CD4-positive, alpha-beta memory T cell (primary cell): ENCODE measurements at places on chromosomes 4 and X. TPM values are rescaled to one million over a fixed set of nuclear protein-coding genes. Genes with fewer than 3 reads are reported as not detected.
A peak's percentile ranks its signal among the peaks of the same experiment; 100 is the strongest.

DNA sequence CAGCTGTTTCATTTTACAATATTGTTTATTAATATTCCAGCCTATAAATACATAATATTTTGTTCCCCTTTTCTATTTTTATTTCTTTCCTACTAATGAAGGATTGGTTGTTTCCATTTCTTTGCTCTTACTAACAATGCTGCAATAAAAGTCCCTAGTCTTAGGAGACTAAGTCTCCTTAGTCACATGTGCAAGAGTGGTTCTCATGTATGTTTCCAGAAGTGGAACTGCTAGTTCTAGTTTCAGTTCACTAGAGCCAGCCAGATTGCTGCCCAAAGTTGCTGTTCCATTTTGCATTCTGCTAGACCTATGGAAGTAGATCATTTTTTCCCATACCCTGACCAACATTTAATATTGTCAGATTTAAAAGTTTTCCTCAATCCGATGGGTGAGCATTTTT lies 44.3 kb downstream of the CNGA1 start:
- no peak for DNase-seq

DNA sequence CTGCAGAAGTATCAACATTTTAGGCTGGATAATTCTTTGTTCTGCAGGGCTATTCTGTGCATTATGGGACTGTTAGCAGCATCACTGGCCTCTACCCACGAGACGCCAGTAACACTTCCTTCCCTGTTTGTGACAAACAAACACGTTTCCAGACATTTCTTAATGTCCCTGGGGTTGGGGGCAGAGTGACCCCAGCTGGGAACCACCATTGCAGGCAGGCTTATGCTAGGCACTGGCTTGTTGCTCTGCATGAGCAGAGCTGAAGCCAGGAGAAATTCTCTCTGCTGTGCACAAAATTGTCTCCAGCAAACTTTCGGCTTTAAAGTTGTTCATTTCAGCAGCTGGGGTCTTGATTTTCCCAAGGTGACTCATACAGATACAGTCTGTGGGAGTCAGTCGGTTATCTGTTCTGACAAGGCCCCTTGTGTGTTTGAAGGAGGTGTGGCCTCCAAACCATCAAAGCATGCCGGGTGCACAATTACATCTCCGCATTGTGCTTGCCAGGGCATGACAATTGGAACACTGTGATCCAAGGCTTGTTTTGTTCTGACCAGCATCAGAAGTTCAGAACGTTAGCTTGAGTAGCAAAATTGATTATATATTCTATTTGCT lies 156.4 kb upstream of the BOD1L1 start:
- no peak for DNase-seq

- DNase-seq = no peak
Measured at GRCh38 chrX:110383414-110383813, 24.8 kb downstream of the RTL9 start.

DNA sequence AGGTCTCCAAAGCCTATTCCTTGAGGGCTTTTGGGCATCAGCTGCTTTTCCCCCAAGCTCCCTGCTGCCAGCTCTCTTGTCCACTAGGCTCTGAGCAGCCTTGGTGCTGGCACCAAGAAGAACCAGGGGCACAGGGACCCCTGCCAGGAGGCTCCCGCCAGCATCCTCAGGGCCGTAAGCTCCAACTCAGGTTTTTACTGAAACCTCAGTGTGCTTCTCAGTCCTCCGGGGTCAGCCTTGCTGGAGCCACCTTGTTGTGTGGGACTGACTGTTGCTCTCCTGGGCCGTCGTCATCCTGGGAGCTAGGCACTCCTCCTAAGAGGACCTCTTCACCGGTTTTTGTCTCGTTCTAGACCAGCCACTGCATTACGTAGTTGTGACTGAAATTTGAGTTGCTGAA lies 38.9 kb downstream of the NOP14 start:
- DNase-seq = no peak

DNA sequence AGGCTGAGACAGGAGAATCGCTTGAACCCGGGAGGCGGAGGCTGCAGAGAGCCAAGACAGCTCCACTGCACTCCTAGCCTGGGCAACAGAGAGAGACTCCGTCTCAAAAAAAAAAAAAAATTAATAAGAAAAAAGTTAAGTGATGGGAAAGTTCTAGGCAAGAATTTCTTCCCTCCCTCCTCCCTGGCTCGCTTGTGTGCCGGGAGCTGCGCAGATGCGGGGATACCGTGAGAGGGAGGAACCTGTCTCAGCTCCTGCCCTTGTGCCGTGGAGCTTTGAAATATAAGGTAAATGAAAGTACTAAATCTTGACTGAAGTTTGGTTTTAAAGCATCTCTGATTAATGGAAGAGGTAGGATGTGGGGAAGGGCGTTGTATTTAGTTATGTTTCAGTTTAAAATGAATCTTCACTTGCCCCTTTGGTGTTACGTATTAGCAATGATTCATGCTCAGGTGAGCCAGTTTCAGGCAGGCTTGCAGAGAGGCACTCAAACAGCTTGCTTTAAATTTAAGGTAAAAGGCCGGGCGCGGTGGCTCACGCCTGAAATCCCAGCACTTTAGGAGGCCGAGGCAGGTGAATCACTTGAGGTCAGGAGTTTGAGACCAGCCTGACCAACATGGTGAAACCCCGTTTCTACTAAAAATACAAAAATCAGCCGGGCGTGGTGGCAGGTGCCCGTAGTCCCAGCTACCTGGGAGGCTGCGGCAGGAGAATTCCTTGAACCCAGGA lies 1.4 kb upstream of the UFSP2 start:
- DNase-seq = no peak

DNA sequence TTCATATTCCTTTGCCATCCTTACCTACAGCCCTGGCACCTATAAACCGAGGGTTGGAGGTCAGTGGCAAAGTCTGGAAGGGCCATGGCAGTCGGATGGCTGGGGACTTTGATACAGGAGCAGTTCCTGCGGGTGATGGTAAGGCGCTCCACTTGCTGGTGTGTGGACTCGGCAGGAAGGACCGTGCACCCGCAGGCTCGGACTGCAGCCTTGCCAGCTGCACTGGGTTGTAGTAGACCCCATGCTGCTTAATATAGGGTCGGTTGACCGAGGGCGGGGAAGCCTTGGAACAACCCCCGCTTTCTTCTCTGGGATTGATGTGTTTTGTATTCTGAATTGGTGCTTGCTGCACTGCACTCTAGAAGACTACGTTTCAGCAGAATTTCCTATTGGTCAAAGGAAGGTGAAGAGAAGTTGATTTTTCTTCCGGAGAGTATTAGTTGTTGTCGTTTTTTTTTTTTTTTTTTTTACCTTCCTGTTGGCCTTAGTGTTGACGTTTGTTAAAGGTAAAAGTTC lies 638 bp downstream of the BLTP1 start:
- peak; percentile 47 for DNase-seq

GRCh38 chrX:145881175-145881995 lies 63.8 kb downstream of the SLITRK2 start:
- DNase-seq = no peak

- no peak for DNase-seq
Measured at GRCh38 chr4:139144161-139144859, 32.7 kb downstream of the ELF2 start.

GRCh38 chrX:12987900-12988594 lies 13.1 kb downstream of the TMSB4X start:
- DNase-seq = no peak

DNA sequence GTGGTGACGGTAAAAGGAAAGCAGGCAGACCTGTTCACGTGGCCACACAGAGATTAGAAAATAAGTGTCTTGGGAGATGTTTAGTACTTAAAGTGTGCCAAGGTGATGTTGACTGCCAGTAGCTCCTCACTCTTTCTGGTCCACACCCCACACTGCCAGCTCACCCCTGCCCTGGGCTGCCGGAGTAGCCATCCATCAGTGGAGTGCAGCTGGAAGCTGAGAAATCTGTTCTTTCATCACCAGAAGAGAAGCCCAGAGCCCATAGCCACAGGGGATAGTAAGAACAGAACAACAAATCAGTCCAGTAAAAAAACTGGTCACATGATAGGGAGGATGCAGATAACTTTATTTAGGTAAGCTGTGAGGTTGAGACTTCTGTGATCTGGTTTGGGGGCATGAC lies 64.1 kb downstream of the WWC2 start:
- DNase-seq = no peak

DNA sequence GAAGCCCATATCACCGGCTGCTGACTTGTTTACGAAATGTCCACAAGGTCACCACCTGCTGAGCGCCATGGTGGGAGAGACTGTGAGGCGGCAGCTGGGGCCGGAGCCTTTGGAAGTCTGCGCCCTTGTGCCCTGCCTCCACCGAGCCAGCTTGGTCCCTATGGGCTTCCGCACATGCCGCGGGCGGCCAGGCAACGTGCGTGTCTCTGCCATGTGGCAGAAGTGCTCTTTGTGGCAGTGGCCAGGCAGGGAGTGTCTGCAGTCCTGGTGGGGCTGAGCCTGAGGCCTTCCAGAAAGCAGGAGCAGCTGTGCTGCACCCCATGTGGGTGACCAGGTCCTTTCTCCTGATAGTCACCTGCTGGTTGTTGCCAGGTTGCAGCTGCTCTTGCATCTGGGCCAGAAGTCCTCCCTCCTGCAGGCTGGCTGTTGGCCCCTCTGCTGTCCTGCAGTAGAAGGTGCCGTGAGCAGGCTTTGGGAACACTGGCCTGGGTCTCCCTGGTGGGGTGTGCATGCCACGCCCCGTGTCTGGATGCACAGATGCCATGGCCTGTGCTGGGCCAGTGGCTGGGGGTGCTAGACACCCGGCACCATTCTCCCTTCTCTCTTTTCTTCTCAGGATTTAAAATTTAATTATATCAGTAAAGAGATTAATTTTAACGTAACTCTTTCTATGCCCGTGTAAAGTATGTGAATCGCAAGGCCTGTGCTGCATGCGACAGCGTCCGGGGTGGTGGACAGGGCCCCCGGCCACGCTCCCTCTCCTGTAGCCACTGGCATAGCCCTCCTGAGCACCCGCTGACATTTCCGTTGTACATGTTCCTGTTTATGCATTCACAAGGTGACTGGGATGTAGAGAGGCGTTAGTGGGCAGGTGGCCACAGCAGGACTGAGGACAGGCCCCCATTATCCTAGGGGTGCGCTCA lies 8.7 kb upstream of the MSANTD1 start:
- DNase-seq = no peak

Gene LRCH2
- total RNA-seq = not detected

Gene GLOD5
- not detected for total RNA-seq

Gene PNMA6F
- not detected for total RNA-seq

Gene C4orf36
- not detected for total RNA-seq

Gene MRPS18C
- total RNA-seq = 45.7 TPM

Gene JAKMIP1
- 3.0 TPM for total RNA-seq
